Mammary epithelial cell (primary cell): ENCODE measurements at places on chromosomes 5 and 9.

- no peak for DNase-seq
Measured at GRCh38 chr5:52831786-52832511, 44.2 kb downstream of the ITGA1 start.

- DNase-seq, result no peak
Measured at GRCh38 chr5:52925001-52925400, 64.2 kb upstream of the ITGA2 start.

GRCh38 chr9:104864675-104865104 is 63.3 kb downstream of the ABCA1 start:
- no peak for DNase-seq

GRCh38 chr5:88691230-88691582 is 191.8 kb downstream of the MEF2C start:
- no peak for DNase-seq

DNA sequence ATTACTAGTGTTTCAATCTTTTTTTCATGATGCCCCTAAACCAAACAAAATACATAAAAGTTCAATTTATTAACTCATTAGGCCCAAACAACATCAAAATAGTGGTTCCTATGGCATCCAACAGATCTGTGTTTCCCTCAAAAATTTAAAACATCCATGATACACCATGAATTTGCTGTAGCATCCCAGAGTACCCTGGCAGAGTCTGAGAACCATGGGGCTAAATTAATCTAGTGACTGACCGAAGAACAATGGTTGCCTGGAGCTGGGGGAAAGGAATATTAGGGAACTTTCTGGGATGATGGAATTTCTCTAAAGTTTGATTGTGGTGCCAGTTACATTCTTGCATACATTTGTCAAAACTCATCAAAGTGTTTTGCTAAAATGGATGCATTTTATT is 79.5 kb upstream of the TRIO start:
- DNase-seq, result no peak

DNA sequence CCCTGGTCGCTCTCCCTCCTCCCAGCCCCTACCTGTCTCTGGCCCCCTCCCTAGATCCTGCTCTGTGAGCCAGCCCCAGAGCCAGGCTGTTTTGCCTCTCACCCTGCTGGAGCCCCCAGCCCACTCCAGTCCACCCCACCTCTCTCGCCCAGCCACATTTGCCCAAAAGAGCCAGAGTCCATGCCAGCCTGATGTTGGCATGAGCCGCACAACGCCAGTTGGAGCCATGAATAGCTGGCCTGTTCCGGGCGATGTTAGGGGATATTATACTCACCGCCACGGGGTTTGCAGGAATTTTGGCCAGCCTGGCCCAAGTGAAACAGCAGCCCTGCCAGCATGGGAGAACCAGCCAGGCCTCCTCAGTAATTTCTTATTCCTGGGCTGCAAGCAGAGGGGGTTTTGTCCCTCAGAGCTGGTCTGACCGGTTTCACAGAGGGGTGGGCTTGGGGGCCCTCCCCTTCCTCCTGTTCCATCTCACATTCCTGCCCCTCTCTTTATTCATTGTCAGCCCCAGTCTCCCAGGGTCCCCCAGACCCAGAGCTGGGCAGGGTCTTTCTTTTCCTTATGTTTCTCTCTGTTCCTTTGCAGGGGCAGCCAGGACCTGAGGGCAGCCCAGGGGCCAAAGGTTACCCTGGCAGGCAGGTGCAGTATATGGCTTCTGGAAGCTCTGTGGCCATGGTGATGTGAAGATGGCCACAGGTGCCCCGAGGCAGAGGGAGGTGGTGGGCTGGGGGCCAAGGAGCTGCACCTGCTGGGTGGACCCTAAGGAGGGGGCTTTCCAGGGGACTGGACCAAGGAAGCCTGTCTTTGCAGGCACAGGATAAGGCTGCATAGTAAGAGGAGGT is 50.1 kb downstream of the COL27A1 start:
- DNase-seq, result no peak

DNA sequence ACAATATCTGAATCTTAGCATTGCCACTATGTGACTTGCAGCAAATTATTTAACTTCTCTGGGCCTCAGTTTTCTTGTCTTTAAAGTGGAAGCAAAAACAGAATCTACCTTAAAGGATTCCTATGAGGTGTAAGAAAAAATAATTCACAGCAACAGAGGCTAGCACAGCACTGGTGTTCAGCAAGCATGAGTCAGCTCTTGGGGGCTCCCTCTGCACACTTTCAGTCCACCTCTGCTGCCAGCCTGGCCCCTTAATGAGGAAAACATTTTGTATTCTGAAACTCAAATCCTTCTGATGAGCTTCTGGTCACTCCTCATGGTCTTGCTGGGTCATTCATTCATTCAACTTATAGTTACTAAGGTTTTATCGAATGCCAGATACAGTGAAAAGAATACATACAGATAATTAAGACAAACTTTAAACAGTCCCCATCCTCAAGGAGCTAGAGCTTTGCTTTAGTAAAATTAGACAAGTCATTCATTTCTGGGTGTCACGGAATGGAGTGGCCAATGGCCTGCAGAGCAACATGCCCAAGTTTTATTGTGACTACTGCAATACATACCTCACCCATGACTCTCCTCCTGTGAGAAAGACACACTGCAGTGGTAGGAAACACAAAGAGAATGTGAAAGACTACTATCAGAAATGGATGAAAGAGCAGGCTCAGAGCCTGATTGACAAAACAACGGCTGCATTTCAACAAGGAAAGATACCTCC is 26.8 kb upstream of the IQGAP2 start:
- DNase-seq, result peak; percentile 18

GRCh38 chr5:57804007-57804444 is 321.4 kb upstream of the ACTBL2 start:
- no peak for DNase-seq

- peak; percentile 54 for DNase-seq
Measured at GRCh38 chr9:112233769-112234168, 58.7 kb upstream of the SUSD1 start.

DNA sequence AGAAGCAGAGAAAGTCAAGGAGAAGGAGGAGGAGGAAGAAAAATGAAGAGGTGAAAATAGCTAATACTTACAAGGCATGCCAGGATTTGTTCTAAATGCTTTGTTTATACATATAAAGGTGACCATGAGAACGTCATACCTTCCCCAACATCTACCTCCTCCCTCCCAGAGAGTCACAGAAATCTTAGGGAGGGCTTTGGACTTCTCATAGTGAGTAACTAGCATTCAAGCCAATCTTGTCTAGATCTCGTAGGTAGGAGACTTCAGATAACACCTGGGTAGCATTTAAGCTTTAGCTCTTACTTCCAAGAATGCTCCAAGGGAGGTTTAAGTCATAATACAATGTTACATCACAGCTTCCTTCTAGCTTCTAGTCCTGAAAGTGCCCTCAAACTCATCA is 36.5 kb upstream of the GPBP1 start:
- peak; percentile 58 for DNase-seq

DNA sequence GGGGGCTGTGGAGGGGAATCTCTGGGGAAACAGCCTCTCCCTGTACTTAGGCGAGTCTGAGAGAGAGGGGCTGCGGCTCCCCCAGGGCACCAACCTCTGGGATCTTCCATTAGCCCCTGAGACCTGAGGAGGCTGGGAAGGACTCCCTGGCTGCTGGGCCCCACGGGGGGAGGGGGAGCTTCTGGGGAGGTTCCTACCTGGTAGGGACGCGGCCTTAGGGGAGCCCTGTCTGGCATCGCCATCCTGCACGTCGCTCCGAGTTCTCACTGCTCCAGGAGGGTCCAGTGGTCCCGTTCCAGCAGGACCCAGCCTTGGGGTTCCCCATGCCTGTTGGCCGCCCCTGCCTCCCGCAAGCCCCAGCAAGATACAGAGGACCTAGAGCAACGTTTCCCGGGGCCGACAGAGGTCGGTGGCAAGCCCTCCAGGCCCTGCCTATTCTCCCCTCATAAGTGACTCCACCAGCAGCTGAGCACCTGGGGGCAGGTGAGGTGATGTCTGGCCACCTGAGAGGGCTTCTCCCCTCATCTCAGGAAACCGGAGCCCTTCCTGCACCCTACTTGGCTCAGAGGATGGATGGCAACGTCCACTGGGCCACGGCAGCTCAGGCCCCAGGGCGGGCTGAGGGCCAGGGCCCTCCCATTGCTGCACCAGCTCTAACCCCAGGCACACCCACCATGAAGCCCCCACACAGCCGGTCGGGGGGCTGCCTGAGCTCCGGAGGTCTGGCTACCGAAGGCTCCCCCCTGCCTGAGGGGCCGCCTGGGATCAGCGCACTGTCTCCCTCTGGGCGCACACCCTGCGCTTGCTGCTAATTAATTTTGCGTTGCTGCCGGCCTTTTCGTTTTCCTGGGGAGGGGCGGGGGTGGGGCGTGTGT is 22.5 kb downstream of the TPPP start:
- no peak for DNase-seq

GRCh38 chr5:106956886-106957285 is 713.9 kb downstream of the EFNA5 start:
- no peak for DNase-seq

DNA sequence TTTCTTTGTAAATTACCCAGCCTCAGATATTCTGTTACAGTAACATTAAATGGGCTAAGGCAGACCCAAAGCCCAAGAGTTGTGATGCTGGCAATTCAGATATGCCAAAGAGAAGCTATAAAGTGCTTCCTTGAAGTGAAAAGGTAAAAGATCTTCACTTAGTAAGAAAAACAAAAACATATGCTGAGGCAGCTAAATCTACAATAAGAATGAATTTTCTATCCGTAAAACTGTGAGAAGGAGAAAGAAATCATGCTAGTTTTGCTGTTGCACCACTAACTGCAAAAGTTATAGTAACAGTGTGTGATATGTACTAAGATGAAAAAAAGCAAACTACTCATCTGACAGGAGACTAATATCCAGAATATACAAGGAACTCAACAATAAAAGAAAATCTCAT is 39.9 kb downstream of the FAM114A2 start:
- DNase-seq, result no peak

DNA sequence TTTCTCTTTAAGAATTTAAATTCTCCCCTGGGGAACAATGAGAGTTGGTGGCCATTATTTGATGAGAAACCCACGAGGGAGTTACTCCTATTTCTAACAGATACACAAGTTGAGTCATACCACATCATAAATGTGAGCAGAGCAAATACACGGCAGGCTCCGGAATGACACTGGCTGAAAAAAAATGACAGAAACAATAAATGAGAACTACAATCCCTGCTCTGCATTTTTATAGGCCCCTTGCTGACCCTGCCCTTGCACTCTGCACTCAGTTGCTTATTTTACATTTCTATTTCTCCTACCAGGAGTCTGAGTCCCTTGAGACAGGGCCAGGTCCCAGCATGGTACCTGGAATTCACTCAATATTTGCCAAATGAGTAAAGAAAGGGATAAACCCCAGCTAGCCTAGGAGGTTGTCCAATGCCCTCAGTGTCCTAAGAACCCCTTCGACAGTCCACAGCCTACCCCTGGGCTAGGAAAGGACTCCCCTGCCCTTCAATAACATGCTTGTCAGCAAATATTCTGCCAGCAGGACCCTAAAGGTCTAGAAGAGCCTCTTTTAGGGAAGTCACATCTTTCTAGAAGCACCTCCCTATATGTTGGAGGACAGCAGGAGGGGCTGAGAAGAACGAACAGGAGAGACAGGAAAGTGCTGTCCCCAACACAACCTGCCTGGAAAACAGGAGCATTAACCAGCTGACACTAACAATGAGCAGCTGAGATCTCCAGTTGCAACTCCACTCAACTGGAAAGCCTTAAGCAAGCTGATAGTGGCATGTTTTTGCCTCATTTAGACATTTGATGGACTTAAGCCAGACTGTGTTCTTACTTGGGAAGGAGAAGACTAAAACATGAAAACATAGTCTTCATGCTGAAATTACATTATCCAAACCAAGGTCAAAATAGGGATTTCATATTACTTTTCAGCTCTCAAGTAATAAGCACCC is 191.2 kb downstream of the ACTL7B start:
- no peak for DNase-seq

GRCh38 chr9:37555786-37556185 is 20.4 kb downstream of the FBXO10 start:
- no peak for DNase-seq

DNA sequence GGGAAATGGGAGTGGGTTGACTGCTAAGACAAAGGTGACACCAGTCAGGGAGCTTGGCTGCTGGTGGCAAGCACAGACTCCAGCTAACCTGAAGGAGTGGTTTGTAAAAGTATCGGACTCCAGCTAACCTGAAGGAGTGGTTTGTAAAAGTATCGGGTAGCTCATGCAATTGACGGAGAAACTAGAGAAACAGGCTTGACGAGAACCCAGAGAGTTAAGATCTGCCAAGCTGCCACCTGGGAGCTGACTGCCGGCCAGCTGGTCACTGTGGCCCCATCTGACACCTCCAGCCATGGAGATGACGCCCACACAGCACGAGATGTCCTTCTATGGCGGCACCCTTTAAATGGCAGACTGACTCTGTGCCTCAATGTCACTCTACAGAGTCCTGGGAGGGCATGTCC is 28.3 kb upstream of the CRB2 start:
- peak; percentile 85 for DNase-seq

DNA sequence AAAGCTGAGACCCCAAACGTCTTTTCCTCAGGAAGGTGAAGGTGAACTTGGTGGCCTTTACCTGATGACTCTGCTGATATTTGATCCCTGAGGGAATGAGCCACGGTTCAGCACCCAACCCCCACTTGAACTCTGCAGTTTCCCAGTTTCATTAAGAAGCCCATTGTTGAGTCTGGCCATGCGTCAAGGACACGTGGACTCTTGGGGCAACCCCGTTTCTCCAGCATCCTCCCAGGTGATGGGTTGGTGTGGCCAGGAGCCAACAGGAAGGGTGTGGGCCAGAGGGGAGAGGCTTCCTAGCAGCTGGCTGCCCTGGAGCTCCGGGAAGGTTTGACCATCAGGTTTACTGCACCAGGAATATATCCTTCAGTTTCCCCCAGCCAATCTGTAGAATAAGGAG is 59.5 kb upstream of the GNE start:
- DNase-seq, result peak; percentile 99

DNA sequence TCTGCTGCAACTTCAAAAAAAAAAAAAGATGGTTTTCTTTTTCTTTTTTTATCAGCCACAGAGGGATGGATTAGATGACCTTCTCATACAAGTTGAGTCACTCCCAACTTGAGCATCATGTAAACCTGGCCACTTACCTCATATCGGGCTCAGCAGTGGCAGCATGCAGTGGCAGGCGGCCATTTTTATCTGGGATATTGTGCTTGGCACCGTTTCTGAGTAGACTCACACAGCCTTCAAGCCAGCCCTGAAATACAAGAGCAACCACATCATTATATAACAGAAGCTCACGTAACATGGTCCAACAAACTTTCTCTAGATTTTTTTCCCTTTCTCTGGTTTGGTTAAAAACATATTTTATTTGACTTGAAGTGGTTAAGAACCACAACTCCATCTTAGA is 62.6 kb downstream of the ANKRD55 start:
- DNase-seq, result no peak

DNA sequence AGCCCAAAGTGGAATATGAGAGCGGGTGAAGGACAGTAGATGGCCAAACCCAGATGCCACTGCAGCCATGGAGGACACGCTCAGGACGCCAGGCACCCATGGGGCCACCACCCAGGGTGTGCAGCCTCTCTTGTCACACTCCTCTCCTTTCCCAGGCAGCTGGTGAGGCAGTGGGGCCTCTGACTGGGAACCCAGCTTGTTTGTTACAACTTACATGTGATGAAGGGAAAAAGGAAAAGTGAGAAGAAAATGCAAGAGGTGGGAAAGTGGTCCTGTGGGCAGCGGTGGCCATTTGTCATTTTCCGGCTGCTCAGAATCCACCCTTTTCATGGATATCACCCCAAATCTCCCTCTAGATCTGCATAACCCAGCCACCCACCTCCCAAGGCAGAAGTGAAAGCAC is 62.7 kb upstream of the UNC5A start:
- DNase-seq, result no peak
